ENCODE measurements at places on chromosomes 6 and 20.

GRCh38 chr6:168091381-168092264 lies 12.6 kb upstream of the FRMD1 start:
- no peak for DNase-seq

DNA sequence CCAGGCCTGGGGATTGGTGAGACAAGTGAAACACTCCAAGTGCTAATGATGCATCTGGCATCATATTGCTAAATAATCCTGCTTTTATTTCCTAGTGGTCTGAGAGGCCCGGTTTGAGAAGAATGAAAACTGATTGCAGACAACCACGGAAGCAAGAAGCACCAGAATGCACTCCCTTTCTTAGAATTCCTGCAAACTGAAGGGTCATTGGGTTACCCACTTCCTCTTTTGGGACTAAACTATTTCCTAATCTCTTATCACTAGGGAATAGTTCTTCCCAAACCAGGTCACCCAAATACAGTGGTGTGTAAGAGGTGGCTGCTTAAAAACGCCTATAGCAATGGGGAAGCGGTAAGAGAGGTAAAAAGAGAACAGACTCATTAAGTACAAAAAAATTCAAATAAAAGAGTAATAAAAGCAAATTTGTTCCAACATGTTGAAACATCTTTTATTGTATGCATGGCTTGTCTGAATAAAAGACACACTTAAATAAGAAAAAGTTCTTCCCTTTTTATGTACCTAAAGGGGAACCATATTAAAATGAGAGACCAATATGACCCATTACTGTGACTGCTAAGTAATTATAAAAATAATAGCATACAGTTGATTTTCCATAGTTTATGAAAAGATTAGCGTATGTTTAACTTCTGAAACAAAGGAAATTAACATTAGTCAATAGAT lies 125.8 kb downstream of the MYB start:
- DNase-seq, result no peak

- no peak for DNase-seq
Measured at GRCh38 chr6:20907486-20908071, 373.3 kb downstream of the CDKAL1 start.

GRCh38 chr6:24666097-24666640 lies 530 bp downstream of the TDP2 start:
- peak; percentile 20 for DNase-seq

DNA sequence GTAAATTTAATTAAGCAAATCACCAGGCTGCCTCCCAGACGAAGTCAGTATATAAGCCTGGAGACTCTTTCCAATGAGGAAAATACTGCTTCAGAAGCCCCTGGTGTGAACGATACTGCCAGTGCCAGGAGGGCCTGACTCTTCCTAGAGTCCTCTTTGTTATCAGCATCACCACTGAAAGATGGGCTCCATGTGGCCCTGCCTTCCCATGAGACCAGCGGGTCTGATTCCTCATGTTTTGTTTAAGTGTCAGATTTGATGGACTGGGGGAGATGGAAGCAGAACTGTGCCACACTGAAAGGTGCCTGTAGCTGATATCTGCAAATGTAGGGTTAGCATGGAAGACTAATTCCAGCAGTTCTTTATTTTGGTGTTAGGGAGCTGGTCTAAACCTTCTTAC lies 7.9 kb downstream of the NQO2 start:
- DNase-seq, result no peak

DNA sequence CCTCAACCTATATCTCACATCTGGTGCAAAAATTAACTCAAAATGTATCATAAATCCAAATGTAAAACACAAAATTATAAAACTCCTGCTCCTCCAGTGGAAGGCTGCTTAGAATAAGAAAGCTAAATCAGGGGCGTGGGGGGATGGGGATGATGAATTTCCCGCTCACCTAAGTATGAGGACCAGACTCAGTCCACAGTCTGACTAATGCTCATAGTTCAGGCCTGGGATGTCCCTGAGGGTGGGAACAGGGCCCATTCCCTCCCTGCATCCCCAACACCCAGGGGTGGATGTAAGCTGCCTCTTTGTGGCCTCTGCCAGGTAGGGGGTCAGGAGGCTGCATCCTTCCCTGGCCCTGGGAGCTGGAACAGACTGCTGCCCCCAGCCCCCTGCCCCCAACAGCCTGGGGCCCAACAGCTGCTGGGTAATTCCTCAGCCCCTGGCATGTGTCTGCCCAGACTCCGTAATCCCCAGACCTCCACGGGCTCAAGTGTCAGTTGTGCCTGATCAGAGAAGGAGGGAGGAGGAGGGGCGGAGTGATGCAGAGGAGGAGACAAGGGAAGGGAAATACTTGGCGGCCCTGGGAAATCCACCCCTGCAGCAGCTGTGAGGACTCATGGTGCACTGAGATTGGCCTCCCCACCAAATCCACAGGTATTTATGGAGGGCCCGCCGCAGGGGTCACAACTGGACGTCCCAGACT lies 224.5 kb downstream of the PREX1 start:
- DNase-seq, result no peak

DNA sequence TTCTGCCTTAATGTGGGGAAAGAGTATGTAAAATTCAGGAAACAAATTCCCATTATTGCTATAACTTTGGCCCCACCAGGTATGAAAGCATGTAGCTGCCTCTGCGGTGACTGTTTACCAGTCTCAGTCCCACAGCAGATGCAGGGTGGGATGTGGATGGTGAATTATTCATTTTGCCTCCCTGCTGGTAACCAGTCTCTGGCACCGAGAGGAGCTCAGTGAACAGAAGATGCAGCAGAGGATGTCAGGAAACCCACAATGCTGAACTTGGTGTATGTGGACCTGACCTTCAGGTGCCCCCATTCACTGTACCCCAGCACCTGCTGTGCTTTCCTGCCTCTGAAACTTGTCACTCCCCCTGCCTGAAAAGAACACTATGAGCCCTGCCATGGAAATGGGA lies 8.8 kb upstream of the METTL24 start:
- peak; percentile 19 for DNase-seq

DNA sequence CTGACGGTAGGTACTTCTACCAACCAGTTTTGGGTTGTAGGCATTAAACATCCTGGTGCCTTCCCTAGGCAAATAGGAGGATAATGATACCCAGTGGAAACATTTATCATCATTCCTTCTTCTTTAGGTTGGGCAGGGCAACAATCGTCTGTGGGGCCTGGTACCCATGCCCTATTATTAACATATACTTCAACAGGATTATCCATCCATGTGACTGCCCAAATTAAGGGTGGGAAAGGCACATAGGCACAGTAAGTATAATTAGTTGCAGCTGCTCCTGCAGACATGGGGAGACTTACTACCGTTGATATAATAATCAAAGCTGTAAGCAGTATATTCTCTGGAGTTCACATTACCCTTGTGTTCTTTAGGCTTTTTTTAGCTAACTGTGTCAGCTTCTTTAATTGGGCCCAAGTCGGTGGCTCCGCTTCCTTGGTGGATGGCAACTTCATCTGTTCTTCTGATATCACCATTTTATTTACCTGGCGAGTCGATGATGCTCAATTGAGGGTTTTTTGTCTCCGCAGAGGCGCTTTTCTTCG lies 16.8 kb downstream of the RPL7L1 start:
- DNase-seq, result no peak

- DNase-seq, result no peak
Measured at GRCh38 chr6:152160346-152160745, 352.9 kb downstream of the ESR1 start.

GRCh38 chr6:142935553-142936517 lies 9.1 kb downstream of the HIVEP2 start:
- peak; percentile 49 for DNase-seq

DNA sequence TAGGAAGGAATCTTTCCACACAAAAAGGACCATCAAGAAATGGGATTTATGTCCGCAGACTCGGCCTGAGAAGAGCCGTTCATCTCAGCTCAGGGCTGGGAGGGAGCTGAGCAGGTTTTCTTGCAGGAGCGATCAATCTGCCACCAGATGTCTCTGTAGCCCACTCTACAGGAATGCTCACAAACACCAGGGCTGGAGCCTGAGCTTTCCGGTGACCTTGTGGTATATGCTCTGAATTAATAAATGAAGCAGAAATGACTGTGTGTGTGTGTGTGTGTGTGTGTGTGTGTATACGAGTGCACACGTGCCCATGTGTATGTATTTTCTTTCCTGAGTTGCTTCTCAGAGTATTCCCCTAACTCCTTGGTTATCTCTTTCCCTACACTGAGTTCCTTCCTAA lies 12.0 kb downstream of the CD83 start:
- no peak for DNase-seq

- DNase-seq, result no peak
Measured at GRCh38 chr6:132198040-132198439, 203.2 kb downstream of the MOXD1 start.

- no peak for DNase-seq
Measured at GRCh38 chr6:161369339-161369738, 95.5 kb upstream of the AGPAT4 start.

GRCh38 chr6:2404211-2404929 lies 159.0 kb upstream of the GMDS start:
- DNase-seq, result no peak

DNA sequence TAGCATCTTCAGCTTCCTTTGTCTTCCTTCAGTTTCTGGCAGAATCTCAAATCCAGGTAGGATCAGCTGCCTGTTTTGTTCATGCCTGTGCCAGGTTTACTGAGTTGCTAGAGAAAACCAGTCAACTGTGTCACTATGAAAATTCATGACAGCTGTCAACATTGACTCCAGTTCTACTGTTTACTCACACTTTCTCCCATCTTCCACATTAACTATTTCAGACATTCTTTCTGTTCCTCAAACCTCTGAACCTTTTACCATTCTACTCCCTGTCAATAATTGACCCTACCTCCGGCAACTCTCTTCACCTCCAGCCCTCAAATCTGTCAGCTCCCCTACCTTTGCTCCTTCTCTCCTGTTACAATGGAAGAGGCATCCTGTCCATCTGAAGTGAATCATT lies 8.5 kb downstream of the ENPP4 start:
- DNase-seq, result no peak

DNA sequence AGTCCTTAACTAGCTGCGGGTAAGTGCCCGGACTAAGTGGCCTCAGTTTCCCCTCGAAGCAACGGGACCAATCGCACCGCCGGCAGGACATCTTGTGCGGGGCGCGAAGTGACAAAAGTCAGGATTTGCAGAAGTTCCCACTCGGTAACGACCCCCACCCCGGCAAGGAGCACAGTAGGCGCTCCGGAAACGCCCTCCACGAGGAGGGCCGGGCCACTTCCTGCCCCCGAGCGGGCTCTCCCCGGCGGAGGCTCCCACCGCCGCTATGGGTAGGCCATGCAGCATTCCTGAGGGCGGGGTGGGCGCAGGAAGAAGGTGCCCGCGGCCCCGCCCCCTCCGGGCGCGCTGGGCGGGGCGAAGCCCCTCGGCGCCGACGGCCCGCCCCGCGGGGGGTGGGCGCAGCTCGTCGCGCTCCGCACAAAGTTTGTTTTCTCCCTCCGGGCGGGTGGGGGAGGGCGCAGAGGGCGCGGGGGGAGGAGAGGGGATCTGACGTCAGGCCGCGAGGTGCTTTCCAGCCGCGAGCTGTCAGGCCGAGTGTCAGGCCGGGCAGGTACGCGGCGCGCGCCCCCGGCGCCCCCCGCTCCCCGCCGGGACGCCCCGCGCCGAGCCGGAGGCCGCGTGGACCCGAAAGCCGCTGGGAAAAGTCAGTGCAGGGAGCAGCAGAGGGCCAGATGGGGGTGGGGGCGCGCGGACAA lies at the start of gene TGIF2:
TSS of gene TGIF2 (plus strand) at position 495 of the 695 bp plus-strand sequence. CDS start 5,178 bp downstream, outside the sequence.
- DNase-seq, result peak; percentile 93

DNA sequence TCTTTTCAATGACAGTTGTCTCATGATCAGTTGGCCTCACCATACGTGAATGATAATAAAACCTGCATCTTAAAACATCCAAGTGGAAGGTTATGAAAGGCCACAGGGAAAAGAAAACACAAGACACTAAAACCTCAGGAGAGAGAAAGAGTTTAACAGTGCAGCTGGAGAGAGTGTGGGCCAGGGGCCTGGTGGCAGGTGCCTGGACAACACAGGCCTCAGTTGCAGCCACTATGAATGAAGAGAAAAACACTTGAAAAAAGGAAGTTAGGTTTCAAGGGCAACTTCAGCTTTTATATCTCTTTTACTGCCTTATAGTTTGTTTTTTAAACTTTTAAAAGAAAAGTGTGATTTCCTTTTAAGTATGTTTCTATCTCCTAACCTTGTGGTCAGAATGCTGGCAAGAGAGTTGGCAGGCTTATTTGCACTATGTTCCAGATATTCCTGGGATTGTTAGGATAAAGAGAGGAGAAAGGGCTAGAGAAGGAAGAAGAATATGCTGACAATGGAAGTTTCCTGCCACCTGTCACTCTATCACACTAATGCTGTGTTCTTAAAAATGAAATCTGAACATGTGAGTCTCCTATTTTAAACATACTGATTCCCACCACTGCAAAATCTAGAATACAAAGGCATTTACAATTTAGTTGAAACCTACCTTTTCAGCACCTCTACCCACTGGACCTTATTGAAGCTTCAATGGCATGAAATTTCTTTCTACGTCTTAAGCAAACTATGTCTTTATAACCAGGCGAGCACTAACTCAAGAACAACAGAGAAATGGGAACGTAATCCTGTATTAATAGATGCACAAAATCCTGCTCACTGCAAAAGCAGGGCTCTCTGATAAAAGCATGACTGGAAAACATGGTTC lies 222.4 kb downstream of the CD83 start:
- no peak for DNase-seq

DNA sequence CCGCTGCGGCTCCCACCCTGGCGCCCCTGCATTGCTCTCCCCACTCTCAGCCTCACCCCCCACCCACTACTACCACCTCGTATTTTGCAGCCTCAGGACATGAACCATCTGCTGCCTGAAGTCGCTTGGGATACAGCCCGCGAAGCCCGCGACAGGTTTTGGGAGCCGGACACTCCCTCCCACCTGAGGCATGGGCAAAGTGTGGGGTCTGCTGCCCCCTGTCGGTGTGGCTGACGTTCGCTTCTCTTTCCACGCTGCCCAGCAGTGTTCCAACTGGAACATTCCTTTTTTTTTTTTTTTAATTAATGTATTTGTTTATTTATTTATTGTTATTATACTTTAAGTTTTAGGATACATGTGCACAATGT lies 15.3 kb upstream of the LPA start:
- no peak for DNase-seq

- no peak for DNase-seq
Measured at GRCh38 chr6:14670806-14671205, 553.2 kb downstream of the CD83 start.

- DNase-seq, result peak; percentile 68
Measured at GRCh38 chr6:109449795-109450673, 5.5 kb downstream of the MICAL1 start.

GRCh38 chr6:82955841-82956240 lies 109.8 kb downstream of the UBE3D start:
- DNase-seq, result no peak

GRCh38 chr20:34755367-34755766 lies 51.2 kb downstream of the TP53INP2 start:
- no peak for DNase-seq
